GM13977 (cell line): ENCODE measurements at places on chromosomes 3 and 15.

GRCh38 chr3:105533960-105534359 is 167.3 kb downstream of the ALCAM start:
- DNase-seq = no peak

DNA sequence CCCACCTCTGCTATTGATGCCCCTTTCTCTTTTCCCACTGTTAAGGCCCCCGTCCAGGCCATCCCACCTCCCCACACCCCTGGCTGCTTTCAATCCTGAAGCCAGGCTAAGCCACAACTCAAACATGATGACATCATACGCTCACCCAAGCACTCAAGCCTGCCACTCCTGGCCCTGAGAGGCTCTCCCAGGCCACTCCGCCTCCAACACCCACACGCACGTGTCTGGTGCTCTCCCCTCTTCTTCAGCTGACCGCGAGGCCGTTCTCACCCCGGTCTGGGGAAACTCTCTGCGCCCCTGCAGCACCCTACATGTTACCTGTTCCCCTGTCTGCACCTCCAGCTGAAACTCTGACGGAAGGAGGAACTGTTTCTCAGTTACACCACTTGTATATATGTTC is 6.2 kb downstream of the ZXDC start:
- no peak for DNase-seq

- no peak for DNase-seq
Measured at GRCh38 chr15:67794832-67795574, 30.3 kb upstream of the SKOR1 start.

GRCh38 chr3:57992452-57993213 is 15.6 kb upstream of the FLNB start:
- no peak for DNase-seq

DNA sequence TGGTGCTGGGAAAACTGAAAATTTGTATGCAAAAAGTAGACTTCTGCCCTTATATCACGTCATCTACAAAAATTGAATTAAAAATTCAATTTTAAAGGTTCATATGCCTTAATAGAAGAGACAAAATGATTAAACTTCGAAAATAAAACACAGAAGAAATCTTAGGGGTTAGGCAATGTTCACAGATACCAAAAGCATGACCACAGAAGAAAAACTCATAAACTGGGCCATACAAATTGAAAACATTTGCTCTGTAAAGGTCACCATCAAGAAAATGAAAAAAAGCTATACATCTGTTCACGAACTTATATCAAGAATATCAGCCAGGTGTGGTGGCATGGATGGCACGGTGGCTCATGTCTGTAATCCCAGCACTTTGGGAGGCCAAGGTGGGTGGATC is 245.1 kb downstream of the PCCB start:
- no peak for DNase-seq

DNA sequence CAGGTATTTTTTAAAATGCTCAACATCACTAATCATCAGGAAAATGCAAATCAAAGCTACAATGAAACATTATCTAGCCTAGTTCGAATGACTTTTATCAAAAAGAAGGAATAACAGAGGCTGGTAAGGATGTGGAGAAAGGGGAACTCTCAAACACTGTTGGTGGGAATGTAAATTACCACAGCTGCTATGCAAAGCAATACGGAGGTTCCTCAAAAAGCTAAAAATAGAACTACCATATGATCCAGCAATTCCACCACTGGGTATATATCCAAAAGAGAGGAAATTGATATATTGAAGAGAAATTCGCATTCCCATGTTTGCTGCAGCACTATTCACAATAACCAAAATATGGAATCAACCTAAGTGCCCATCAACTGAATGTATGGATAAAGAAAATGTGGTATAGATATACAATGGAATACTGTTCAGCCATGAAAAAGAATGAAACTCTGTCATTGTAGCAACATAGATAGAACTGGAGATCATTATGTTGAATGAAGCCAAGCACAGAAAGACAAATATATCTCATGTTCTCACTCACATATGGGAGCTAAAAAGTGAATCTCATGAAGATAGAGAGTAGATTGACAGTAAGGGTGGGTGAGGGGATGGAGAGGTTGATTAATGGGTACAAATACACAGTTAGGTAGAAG is 19.7 kb upstream of the CLN6 start:
- DNase-seq = no peak

DNA sequence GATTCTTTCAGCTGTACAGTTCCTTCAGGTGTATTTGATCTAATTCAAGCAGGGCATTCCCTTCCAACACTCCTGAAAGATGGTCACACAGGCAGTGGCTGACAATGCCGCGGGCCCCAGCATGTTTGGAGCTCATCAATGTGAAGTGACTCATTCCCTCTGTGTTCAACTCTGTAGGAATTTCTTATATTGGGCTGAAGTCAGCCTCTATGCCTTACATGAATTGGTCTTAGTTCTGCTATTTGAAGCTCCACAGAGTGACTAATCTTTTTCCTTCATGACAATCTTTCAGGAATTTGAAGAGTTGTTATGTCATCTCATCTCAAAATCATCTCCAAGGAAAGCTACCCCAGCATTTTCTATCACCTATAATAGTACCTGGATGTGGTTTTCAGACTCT is 142.5 kb upstream of the C2CD4B start:
- no peak for DNase-seq
